ENCODE measurements at places on chromosomes 6 and 20. TPM values are rescaled to one million over a fixed set of nuclear protein-coding genes. Genes with fewer than 3 reads are reported as not detected.

DNA sequence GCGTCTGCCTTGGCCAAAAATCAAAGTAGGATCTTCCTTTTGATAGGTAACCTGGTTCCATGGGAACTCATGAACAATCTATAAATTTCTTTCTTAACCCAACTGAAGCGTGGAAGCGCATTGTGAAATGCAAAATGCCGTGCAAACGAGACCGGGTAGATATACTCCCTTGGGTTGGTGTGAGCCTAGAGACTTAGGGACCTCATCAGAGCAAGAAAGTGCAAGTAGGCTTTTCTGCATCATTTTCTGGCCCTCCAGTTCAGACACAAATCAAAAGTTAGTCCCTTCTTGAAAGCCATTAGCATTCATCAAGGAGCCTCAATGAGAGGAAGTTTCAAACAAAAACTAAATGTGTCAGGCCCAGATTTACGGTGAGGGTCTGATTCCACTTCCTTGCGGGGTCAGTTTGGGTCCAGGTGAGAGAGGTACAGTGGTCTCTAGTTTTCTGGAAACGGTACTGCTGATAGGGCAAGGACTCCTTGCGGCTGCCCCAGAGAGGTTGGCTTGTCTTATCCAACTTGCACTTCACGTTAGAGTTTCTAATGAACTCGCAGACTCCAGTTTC lies 5.3 kb upstream of the ZNF184 start:
- H3K36me3 ChIP-seq, result no peaks in the 10 kb centered on the region
- H3K27ac ChIP-seq, result peak overlapping the region; percentile 94
- H3K27me3 ChIP-seq, result no peaks in the 10 kb centered on the region
- DNase-seq, result no peak
- H3K4me1 ChIP-seq, result peaks cover 16% of the 10 kb centered on the region
- peak overlapping the region; percentile 62 for H3K4me3 ChIP-seq

GRCh38 chr6:83474309-83474708 lies 38.0 kb upstream of the PRSS35 start:
- no peaks in the 10 kb centered on the region for H3K4me1 ChIP-seq
- no peak overlapping the region for H3K27ac ChIP-seq
- H3K4me3 ChIP-seq, result no peak overlapping the region
- no peaks in the 10 kb centered on the region for H3K27me3 ChIP-seq
- no peaks in the 10 kb centered on the region for H3K36me3 ChIP-seq

GRCh38 chr6:47690791-47691190 lies 7.6 kb upstream of the ADGRF4 start:
- H3K4me1 ChIP-seq, result no peaks in the 10 kb centered on the region
- H3K27me3 ChIP-seq, result no peaks in the 10 kb centered on the region
- no peak overlapping the region for H3K27ac ChIP-seq
- H3K36me3 ChIP-seq, result no peaks in the 10 kb centered on the region
- DNase-seq, result no peak

DNA sequence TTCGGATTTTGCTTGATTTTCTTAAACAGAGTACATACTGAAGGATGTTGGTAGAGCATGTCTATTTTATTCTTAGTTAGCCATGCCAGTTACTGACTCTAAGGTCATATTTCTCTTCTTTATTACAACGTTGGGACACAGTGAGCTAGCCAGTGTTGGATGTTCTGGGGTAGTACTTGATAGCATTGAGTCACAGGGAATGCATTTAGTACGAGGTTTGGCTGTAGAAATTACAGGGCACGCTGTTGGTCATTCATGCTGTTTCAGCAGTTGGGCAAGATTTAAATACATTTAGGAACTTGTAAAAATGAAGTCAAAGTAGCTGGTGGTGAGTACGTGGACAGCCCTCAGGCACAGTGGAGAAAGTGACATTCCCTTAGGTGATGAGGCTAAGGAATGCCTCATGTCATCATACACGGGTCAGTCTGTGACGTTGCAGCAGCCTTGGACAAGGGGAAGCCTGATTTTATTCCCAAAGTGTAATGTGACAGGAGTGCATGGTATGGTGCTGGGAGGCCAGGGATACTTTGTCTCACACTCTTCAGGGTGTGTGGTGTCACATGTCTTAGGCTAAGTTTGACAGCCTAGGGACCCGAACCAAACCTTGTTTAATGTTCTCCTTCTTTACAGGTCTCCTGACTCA lies 57.7 kb upstream of the SLC22A1 start:
- H3K36me3 ChIP-seq, result peaks cover 78% of the 10 kb centered on the region
- no peak overlapping the region for H3K4me3 ChIP-seq
- no peaks in the 10 kb centered on the region for H3K27me3 ChIP-seq
- peaks cover 9% of the 10 kb centered on the region for H3K4me1 ChIP-seq
- no peak for DNase-seq

GRCh38 chr20:2820896-2821869 lies 5.0 kb downstream of the TMEM239 start:
- no peak for DNase-seq
- H3K27ac ChIP-seq, result no peak overlapping the region
- peaks cover 10% of the 10 kb centered on the region for H3K27me3 ChIP-seq
- no peaks in the 10 kb centered on the region for H3K36me3 ChIP-seq

DNA sequence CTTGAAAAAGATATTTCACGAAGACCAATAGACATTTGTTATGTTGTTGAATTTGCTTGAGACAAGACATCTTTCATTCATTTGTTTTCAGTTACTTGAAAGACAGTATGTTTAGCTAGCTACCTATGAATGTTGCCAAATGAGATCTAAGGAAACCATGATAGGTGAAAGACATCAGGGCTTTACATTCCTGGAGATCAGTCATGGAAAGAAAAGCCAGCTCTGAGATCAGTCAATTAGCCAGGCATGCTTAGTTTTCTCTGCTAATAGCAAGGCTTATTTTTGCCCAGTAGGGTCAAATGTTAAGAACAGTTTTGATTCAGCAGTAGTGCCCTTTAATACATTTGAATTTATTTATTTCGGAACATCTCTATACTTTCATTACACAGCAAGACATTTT lies 116.5 kb upstream of the EDN1 start:
- no peak for DNase-seq
- H3K27ac ChIP-seq, result no peak overlapping the region
- no peaks in the 10 kb centered on the region for H3K27me3 ChIP-seq

- peaks cover 98% of the 10 kb centered on the region for H3K36me3 ChIP-seq
- DNase-seq, result no peak
- no peaks in the 10 kb centered on the region for H3K27me3 ChIP-seq
- no peak overlapping the region for H3K4me3 ChIP-seq
Measured at GRCh38 chr6:24861934-24862333, 63.2 kb upstream of the ARMH2 start.

DNA sequence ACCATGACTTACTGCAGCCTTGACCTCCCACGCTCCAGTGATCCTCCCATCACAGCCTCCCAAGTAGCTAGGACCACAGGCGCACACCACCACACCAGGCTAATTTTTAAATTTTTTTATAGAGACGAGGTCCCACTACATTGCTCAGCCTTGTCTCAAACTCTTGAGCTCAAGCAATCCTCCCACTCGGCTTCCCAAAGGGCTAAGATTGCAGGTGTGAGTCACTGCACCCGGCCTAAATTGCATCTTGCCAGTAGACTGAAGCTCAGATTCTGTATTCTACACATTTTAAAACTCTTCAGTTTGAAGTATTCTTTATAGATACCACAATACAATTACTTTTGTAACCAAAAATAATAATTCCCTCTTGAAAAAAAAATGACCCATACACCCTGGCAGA lies 11.4 kb downstream of the NUDT3 start:
- no peak overlapping the region for H3K27ac ChIP-seq
- no peak for DNase-seq
- no peak overlapping the region for H3K4me3 ChIP-seq

DNA sequence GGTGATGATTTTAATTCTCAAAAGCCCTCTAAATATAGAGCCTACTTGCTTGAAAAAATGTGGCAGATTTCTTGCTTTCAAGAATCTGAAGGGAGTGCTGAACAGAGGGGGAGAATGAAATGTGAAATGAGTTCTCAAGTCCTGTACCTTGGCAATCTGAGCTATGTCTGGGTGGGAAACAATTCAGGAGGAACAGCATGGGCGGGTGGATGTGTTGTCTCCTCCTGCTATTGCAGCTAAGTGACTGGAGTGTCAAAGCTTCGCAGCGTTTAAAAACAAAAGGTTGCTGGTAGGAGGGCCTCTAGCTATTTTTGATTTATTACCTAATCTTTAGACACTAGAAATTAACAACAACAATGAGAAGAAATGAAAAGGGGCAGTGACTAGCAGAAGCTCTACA lies 102.5 kb upstream of the ARG1 start:
- H3K36me3 ChIP-seq, result no peaks in the 10 kb centered on the region
- DNase-seq, result no peak
- no peaks in the 10 kb centered on the region for H3K27me3 ChIP-seq
- no peak overlapping the region for H3K4me3 ChIP-seq
- H3K4me1 ChIP-seq, result no peaks in the 10 kb centered on the region

- H3K27ac ChIP-seq, result no peak overlapping the region
- H3K4me3 ChIP-seq, result no peak overlapping the region
- DNase-seq, result no peak
- no peaks in the 10 kb centered on the region for H3K36me3 ChIP-seq
- H3K4me1 ChIP-seq, result no peaks in the 10 kb centered on the region
Measured at GRCh38 chr6:142968601-142969000, 23.6 kb upstream of the HIVEP2 start.

DNA sequence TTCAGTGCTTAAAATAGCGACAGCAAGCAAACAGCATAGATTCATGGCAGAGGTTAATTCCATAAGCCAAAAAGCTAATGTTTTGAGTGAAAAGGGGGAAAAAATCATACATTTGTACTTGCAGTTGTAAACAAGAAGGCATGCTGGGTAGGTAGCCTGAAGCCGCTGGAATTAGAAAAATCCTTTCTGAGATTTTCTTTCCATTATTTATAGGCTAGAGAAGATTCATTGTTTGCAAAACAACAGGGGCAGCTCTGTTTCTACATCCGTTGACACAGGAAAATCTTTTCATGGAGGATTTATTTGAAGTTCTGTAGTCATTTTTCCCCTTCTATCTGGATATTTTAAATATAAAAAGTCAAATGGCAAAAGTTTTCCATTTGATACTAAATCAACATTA lies 843.9 kb downstream of the QKI start:
- H3K4me3 ChIP-seq, result no peak overlapping the region
- no peaks in the 10 kb centered on the region for H3K27me3 ChIP-seq
- no peaks in the 10 kb centered on the region for H3K4me1 ChIP-seq
- H3K27ac ChIP-seq, result no peak overlapping the region

GRCh38 chr20:19510611-19511010 lies 247.4 kb upstream of the RIN2 start:
- no peak overlapping the region for H3K27ac ChIP-seq
- no peak for DNase-seq
- no peak overlapping the region for H3K4me3 ChIP-seq

DNA sequence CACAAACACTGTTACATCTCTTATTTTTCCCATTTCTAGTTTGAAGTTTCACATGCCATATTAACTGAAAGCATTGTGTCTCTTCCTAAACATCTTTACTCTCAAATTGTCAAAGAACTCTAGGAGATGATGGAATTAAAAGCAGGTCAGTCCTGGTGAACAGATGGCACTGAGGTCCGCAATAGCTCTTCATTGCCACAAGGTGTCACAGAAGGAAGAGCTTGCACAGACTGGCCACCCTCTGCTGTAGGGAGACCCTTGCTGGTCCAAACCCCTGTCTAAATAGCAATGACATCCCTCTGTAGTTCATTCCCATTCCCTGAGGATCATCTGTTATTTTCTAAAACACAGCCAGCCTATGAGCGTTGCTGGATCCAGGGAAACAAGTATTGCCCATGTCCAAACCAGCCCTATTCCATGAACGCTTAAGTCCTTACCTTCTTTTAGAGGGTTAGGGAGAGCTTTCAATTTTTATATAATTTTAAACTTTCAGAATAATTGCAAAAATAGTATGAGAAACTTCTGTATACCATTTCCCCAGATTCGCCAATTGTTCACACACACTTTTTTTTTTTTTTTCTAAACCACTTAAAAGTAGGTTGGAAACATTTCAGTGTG lies 10.1 kb upstream of the HDAC2 start:
- no peaks in the 10 kb centered on the region for H3K27me3 ChIP-seq
- no peaks in the 10 kb centered on the region for H3K36me3 ChIP-seq
- H3K4me3 ChIP-seq, result no peak overlapping the region
- no peaks in the 10 kb centered on the region for H3K4me1 ChIP-seq

- no peak overlapping the region for H3K4me3 ChIP-seq
- H3K27me3 ChIP-seq, result no peaks in the 10 kb centered on the region
- peaks cover 52% of the 10 kb centered on the region for H3K36me3 ChIP-seq
- no peaks in the 10 kb centered on the region for H3K4me1 ChIP-seq
- no peak overlapping the region for H3K27ac ChIP-seq
Measured at GRCh38 chr20:37845241-37845681, 57.7 kb upstream of the VSTM2L start.

DNA sequence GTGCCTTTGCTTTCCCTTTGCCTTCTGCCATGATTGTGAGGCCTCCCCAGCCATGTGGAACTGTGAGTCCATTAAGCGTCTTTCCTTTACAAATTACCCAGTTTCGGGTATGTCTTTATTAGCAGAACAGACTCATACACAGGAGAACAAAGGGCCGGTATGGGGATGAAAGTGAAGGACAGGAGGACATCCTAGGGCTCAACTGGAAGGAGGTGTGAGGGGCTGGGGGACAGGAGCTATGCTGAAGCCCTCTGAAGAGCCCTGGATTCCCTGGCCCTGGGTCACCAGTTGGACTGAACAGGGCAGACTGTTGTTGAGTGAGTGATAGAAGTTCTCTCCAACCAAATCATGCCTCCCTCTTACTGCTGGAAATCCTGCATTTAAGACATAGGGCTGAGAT lies 105.8 kb downstream of the SCML4 start:
- H3K4me1 ChIP-seq, result peaks cover 68% of the 10 kb centered on the region
- DNase-seq, result no peak
- no peak overlapping the region for H3K27ac ChIP-seq
- H3K4me3 ChIP-seq, result no peak overlapping the region

DNA sequence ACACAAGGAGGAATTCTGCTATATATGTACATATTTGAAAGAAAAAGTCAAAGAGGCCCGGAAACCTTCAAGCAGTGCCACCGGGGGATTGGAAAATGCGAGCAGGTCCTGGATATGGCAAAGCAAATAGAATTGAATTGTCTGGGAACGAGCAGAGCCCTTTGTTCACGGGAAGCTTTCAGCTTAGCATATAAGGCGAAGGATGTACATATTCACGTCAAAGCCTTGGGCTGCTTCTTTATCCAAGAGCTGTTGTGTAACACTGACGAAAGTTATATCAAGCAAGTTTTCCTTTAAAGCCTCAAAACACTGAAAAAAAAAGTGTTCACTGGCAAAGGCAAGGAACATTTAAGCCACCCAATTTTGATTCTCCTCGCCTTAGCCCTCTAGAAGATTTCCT lies 171.0 kb downstream of the GPX5 start:
- H3K36me3 ChIP-seq, result no peaks in the 10 kb centered on the region
- H3K27ac ChIP-seq, result no peak overlapping the region
- H3K4me3 ChIP-seq, result no peak overlapping the region
- peaks cover 80% of the 10 kb centered on the region for H3K27me3 ChIP-seq
- no peak for DNase-seq

GRCh38 chr6:115091461-115091860 lies 748.6 kb upstream of the HS3ST5 start:
- H3K27ac ChIP-seq, result no peak overlapping the region
- no peaks in the 10 kb centered on the region for H3K4me1 ChIP-seq
- DNase-seq, result no peak

Gene DNAAF9
- total RNA-seq, result 3.0 TPM

Gene CRISP2
- not detected for total RNA-seq

Gene XKR7
- total RNA-seq, result not detected

Gene NRSN1
- total RNA-seq, result not detected

Gene SH3BGRL2
- total RNA-seq, result 0.38 TPM

Gene TNXB
- total RNA-seq, result 8.3 TPM

Gene HRH3
- total RNA-seq, result not detected

Gene FRMD1
- not detected for total RNA-seq

Gene AARS2
- total RNA-seq, result 12.0 TPM

Gene RAET1L
- total RNA-seq, result not detected

Gene GNMT
- 1.2 TPM for total RNA-seq

Gene RIN2
- 0.33 TPM for total RNA-seq

Gene KHDC1L
- not detected for total RNA-seq

Measured in CD4-positive, alpha-beta T cell (primary cell).